ENCODE measurements at places on chromosomes 4 and X.
A peak's percentile ranks its signal among the peaks of the same experiment; 100 is the strongest.

DNA sequence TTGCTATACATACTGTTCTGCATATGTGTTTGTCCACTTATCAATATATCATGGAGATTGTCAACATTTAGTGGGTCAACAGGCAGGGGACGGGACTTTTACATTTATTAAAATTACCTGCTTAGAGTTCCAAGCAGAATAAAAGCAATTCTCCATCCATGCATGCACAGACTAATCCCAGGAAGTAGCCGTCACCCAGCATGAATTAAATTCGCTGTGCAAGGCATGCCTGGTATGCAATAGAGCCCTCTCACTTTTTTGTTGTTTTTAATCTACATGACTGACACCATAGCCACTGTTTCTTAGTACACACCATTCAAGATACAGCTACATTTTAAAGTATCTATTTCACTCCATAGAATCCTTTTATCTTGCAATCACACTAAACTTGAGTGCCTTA is 108.9 kb downstream of the USP46 start:
- no peak for DNase-seq

DNA sequence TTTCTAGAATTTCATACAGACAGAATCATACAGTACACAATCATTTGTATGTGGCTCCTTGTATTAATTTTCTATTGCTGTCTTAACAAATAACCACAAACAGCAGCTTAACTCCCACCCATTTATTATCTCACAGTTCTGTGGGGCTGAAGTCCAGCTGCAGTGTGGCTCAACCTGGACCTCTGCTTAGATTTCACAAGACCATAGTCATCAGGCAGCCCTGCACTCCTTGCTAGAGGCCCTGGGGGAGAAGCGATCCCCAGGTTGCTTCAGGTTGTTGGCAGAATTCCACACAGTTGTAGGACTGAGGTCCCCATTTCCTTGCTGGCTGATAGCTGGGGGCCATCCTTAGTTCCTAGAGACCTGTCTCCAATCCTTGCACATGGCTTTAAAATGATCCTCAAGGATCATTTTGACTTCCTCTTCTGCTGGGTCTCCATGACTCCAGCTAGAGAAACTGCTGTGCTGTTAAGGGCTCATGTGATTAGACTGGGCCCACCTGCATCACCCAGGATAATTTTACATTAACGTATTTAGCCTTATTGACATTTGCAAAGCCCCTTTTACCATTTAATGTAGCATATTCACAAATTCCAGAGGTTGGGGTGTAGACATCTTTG is 60.9 kb upstream of the SMAD1 start:
- no peak for DNase-seq

DNA sequence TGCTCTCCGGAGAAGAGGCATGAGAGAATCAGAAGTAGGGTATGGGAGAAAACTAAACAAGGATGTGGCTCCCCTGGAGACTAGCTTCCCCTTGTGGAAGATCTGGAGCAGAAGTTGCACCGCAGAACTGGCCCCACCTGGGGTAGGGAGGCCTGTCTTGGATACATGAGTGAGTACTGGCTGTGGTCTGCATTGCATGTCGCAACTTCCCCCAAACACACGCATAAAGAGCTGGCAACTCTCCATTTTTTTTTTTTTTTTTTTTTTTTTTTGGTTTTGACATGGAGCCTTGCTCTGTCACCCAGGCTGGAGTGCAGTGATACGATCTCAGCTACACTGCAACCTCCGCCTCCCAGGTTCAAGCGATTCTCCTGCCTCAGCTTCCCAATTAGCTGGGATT is 119.9 kb downstream of the EGF start:
- DNase-seq: no peak

- DNase-seq: peak; percentile 42
Observed at GRCh38 chrX:41779030-41779564, 55.1 kb downstream of the GPR82 start.

GRCh38 chrX:72269671-72270251 is 7.3 kb downstream of the RPS4X start:
- no peak for DNase-seq

- no peak for DNase-seq
Observed at GRCh38 chr4:78644744-78645330, 93.3 kb downstream of the ANXA3 start.

GRCh38 chr4:139223682-139224317 is 46.8 kb upstream of the ELF2 start:
- DNase-seq: no peak

DNA sequence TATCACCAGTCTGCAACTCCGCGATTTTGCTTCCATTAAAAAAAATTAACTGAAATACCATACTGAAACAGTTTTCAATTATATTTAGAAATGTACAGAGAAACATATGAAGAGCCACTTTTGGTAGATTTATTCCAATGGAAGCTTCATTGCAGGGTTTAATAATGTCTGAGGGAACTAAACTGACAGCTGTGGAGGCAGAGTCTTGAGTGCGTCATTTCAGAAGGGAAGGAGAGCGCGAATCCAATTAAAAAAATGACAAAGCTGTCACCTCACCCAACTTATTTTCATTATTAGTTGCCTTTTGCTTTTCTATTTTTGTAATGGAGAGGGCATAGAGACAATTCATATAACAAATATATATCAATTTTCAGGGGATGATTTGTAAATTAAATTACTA is 104.0 kb downstream of the UNC5C start:
- no peak for DNase-seq

- DNase-seq: no peak
Observed at GRCh38 chr4:27873596-27873995, 1013.0 kb downstream of the STIM2 start.

- DNase-seq: peak; percentile 60
Observed at GRCh38 chr4:159390648-159391047, 287.8 kb downstream of the RAPGEF2 start.

DNA sequence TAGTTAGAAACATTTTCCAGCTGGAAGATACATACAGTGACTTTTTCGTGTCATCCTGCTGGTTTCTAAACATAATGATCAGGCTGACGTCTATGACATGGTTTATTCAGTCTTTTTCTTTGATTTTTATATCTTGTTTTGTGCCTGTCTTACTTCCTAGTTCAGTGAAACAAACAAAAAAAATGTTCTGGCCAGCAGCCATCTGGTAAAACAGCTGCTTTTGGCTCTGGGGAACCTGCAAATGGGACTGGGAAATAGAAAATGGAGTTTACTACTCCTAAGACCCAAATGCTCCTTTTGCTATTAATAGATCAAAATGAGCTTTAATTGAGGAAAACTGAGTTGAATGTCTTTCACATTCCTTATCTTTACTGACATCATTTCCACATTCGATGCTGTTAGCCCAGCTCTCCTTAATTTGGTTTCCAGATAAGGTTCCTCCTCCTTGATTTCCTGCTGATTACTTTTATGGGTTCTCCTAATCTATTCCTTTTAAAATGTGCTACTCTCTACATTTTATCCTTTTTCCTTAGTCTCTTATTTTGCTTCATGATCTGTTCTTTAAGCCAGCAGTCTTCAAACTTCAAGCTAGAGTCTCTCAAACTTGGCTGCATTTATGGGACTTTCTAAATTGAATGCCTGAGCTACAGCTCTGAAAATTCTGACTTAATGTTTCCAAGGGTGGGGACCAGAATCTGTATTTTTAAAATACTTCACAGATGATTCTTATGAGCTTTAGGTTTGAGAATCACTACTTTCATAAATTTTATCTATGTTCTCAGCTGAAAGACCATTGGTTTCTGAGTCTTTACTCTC is 499.5 kb downstream of the ANKRD50 start:
- DNase-seq: peak; percentile 6

- no peak for DNase-seq
Observed at GRCh38 chr4:78945651-78946179, 6.5 kb upstream of the PAQR3 start.

- DNase-seq: no peak
Observed at GRCh38 chr4:128942607-128943006, 133.1 kb downstream of the JADE1 start.

- DNase-seq: no peak
Observed at GRCh38 chr4:95204267-95204844, 344.4 kb downstream of the UNC5C start.

GRCh38 chr4:141352909-141353525 is 132.3 kb downstream of the ZNF330 start:
- no peak for DNase-seq

DNA sequence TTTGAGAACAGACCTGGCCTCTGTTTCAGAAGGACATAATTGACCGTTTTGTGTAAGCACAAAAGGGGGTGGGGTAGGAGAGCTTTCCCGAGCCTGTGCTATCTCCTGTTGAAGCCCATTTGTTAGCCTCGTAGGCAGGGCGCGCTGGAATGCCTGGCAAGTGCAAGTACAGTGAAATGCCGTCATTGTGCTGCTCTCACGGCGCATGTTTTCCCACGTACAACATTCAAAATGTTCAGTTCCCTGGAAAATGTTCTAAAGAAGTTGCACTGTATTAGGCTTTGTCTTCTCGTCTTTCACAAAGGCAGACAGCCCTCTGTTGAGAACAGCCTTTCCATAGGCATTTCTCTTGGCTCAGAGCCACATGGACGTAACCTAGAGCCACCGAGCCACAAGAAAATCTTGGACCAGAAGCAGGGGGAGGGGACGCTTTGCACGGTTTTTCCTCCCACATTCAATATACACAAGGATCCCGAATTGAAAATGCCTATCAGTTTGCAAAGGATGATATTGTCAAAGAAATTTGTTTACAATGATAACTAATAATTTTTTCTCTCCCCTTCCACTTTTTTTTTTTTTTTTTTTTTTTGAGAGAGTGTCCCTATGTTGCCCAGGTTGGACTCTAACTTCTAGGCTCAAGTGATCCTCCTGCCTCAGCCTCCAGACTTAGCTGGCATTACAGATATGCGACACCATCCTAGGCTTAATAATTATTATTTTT is 54.6 kb upstream of the RAPGEF2 start:
- DNase-seq: peak; percentile 21

DNA sequence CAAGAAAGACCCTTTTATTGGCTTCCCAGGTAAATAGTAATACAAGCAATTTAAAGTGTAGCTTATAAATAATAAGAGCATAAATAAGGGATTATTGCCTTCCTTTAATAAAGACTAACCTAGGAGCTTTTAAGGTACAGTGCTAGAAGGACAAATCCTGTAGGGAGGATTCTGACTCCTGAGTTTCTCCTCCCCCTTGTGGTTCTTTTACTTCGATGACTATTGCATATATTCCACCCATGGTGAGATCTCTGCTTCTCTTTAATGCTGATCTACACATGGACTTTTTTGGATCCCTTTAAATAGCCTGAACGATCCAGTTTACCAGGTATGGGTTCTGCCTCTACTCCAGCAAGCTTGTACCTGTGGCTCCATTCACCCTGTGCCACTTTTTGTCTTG is 2.5 kb downstream of the GALNT7 start:
- DNase-seq: no peak

- no peak for DNase-seq
Observed at GRCh38 chrX:143648705-143649104, 12.8 kb upstream of the SLITRK4 start.

DNA sequence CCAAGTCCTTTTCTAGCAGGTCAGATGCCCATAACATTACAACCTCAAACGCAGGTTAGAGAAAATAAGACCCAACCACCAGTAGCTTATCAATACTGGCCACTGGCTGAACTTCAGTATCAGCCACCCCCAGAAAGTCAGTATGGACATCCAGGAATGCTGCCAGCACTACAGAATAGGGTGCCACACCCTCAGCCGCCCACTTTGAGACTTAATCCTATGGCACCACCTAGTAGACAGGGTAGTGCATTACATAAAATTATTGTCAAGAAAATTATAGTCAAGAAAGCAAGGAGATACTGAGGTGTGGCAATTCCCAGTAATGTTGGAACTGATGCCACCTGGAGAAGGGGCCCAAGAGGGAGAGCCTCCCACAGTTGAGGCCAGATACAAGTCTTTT is 19.9 kb upstream of the TRIM61 start:
- DNase-seq: no peak

- DNase-seq: no peak
Observed at GRCh38 chrX:133598601-133599335, 183.5 kb upstream of the GPC4 start.

- DNase-seq: no peak
Observed at GRCh38 chr4:56276547-56276946, 110.7 kb downstream of the AASDH start.

- DNase-seq: no peak
Observed at GRCh38 chr4:55611358-55612059, 19.5 kb upstream of the PDCL2 start.

GRCh38 chrX:13669246-13669737 is 16.4 kb downstream of the TCEANC start:
- peak; percentile 87 for DNase-seq

DNA sequence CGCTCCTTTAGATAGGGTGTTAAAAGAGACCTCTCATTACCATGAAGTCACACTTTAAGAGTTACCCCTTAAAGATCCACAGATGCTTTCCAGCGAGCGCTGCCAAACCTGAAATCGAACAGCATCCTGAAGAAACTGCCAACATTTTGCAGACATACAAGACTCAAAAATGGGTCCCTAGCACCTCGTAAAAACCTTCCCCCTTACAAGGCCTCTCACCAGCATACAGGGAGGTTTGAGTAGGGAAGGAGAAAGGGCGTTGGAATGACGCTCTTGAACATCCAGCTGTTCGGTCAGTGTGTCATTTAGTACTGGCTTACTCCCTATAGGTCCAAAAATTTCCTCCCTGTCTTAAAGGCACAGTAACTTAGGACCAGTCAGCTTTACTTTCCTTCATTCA is 45.3 kb upstream of the PGRMC1 start:
- DNase-seq: no peak

GRCh38 chrX:154714925-154715324 is 36.0 kb downstream of the GAB3 start:
- DNase-seq: no peak

DNA sequence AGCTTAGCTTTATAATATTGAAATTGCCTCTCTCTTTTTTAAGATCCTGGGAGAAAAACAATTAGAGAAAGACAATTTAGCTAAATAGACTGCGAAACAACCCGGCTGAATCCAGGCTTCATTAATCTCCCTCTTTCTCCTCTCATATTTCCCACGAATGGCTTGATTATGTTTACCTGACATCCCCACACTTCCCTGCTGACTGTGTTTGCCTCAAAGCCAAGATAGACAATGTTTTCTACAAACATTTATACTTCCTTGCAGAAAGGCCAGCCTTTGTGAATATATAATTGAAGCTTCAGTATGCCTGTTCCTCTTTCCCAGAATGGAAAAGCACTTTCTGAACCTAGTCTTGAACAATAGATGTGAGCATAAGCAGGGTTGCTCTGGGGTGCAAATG is 566.8 kb downstream of the PDHA2 start:
- no peak for DNase-seq

DNA sequence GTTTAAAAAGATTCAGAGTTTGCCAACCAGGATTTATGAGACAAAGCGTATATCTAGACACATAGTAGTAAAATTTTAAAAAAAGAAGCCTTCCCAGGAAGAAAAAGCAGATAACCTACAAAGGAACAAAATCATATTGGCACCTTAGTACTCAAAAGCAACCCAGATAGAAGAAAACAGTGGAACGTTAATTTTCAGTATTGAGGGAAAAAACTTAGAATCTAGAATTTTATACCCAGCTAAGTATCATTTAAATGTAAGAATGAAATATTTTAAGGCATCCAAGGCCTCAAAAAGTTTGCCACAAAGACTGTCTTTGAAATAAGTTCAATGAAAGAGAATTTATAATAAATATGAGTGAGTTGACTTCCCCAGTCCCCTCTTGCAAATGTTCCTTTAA is 96.5 kb upstream of the EOLA2 start:
- no peak for DNase-seq

GRCh38 chr4:15425520-15425919 is 2.3 kb upstream of the C1QTNF7 start:
- DNase-seq: no peak

GRCh38 chrX:113048896-113049295 is 208.3 kb upstream of the AMOT start:
- DNase-seq: no peak
